MG63 (cell line): ENCODE measurements at places on chromosomes 7 and 10. TPM values are rescaled to one million over a fixed set of nuclear protein-coding genes. Genes with fewer than 3 reads are reported as not detected.
A peak's percentile ranks its signal among the peaks of the same experiment; 100 is the strongest.

FAM25G gene
- total RNA-seq = not detected in 2 replicates

OR2A1 gene
- not detected in 2 replicates for total RNA-seq

BEND7 gene
- total RNA-seq = 3.6 and 4.5 TPM in 2 replicates

DNA sequence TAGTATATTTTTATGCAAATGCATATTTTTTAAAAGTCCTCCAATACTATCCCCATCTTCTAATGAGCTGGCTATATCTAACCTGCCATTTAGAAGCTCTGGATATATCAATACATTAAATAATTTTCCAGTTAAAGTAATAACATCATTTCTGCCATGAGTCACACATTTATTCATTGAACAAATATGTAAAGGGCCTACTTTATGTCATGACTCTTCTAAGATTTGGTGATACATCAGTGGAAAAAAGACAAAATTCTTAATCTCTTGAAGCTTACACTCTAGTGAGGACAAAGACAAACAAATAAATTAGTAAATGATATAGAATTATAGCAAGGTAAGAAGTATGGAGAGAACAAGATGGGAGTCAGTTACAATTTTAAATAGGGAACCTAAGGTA lies 716.8 kb upstream of the LRRTM3 start:
- no peak for DNase-seq

GRCh38 chr7:47647181-47647917 lies 65.4 kb upstream of the TNS3 start:
- no peak for DNase-seq

DNA sequence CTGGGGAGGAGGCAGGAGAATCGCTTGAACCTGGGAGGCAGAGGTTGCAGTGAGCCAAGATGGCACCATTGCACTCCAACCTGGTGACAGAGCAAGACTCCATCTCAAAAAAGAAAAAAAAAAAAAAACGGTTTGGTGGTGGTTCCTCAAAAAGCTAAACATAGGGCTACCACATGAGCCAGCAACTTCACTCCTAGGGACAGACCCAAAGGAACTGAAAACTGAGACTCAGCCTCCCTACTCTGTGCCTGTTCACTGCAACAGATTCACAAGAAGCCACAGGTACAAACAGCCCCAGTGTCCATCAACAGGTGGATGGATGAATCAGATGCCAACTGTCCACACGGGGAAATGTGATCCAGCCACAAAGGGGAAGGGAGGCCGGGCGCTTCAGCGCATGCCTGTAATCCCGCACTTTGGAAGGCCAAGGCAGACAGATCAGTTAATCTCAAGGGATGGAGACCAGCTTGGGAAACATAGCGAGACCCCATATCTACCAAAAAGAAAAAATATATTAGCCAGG lies 79.1 kb upstream of the TNRC18 start:
- no peak for DNase-seq

CACNB2 gene
- total RNA-seq = not detected in 2 replicates

NUTM2D gene
- total RNA-seq = 0.17 and 1.5 TPM in 2 replicates

DNA sequence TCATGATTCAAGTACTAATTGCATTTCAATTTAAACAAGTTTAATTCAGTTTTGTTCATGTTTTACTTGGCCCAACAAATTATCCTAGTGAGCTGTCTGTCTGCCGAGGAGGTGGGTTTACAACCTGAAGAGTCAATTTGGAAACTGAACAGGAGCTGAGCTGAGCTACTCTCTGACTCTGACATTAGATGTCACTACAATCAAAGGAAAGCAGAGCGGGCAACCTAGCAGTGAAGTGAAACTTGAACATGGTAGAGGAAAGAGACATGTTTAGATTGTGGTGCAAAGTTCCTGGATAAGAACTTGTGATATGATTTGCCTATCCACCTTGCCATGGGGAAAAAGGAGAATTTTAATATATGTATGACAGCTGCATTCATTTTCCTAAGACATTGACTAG lies 9.6 kb upstream of the AGR3 start:
- DNase-seq = peak; percentile 11

ADAM12 gene
- 15.3 and 15.8 TPM in 2 replicates for total RNA-seq

OR6V1 gene
- total RNA-seq = not detected in 2 replicates

- no peak for DNase-seq
These were observed 31.2 kb downstream of the ITIH5 start for GRCh38 chr10:7635408-7636125.

COL13A1 gene
- 8.6 and 9.1 TPM in 2 replicates for total RNA-seq

KIFBP gene
- total RNA-seq = 40.4 and 43.5 TPM in 2 replicates

- DNase-seq = no peak
These were observed 2.6 kb downstream of the GJD4 start for GRCh38 chr10:35607475-35608327.

DNA sequence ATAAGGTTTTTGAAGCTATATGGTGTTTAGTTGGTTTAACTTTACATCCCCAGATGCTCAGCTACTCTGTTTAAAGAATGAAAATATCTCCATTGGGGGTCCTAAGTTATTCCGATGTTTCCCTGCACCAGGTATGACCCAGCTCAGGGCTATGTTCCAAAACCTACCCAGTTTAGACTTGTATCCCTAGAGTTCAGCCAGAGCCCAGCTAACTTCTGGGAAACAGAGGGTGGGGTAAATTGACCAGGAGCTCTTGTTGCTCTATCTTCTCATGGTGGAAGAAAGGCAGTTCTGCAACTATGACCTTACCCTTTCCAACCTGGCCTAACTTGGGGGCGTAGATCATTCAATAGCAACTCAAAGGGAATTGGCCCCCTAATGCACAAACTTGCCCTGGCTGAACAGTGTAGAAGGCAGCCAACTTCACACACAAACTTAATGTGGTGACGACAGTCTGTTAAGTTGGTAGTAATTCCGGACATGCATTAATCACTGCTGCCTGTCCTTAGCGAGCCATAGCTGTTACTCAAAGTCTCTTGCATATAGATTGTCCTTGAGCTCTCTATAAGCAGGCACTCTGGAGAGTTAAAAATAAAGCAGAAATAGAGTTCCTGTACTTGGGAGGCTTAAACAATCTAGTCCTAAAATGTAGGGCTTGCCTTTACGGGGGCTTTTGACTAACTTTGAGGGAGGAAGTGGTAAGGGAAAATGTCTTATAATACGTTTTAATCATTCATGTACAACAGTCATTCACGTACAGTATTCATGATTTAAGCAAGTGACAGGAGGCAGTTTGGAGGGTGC lies 5.3 kb upstream of the ZNRF2 start:
- DNase-seq = no peak

- DNase-seq = no peak
These were observed 166.3 kb upstream of the IMMP2L start for GRCh38 chr7:111728635-111728995.

CHCHD3 gene
- total RNA-seq = 94.7 and 130 TPM in 2 replicates

VWDE gene
- total RNA-seq = not detected in 2 replicates

NKX6-2 gene
- not detected in 2 replicates for total RNA-seq

DNA sequence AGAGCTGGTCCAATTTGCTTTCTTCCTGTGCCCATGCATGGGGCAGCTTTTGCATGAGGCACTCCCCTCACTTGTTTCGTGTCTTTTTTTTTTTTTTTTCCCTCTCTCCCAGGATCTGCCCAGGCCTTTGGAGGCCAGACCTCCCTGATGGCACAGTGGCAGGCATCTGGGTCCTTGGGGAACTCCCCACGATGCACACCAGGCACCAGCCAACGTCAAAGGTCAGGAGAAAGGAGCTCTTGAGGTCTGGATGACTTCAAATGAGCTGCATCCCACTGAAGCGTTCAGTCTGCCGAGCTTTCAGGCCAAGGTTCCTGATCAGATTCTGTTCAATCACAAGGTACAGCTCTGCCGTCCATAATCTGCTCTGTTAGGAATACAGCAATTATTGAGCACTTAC lies 97.2 kb upstream of the CARD11 start:
- no peak for DNase-seq

- DNase-seq = no peak
These were observed 23.1 kb downstream of the RCC1L start for GRCh38 chr7:75050501-75050900.

MEIG1 gene
- total RNA-seq = not detected in 2 replicates

- DNase-seq = peak; percentile 9
These were observed 722 bp downstream of the UPF2 start for GRCh38 chr10:12041766-12042408.

DNA sequence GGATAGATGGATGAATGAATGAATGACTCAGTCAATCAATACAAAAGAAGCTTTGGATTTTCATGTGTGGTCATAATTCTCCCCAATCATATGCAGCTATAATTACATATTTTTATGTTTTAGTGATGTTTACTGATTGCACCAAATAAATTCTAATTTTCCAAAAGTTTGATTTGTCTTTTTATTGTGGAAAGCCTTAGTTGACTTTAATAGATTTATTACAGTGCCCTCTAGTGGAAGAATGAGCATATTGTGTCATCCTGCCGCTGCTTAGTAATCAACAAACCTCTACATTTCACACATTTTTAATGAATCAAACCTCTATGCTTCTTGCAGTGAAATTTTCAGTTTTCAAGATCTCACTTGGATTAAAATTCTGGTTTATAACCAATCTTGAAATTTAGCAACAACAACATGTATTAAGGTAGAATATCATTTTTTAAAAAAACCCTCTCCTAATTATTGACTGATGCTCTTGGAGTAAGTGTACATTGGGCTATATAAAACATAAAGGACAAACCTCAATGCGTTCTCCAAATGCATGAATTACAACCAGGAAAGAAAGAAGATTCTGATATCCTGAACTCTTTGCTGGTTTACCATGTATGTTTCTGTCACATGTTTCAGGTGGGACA lies 55.6 kb upstream of the PNLIP start:
- DNase-seq = no peak

THSD7A gene
- not detected in 2 replicates for total RNA-seq

GRCh38 chr7:33700001-33700899 lies 205.1 kb upstream of the BMPER start:
- DNase-seq = no peak

GRID2IP gene
- not detected in 2 replicates for total RNA-seq

- peak; percentile 17 for DNase-seq
These were observed 58.7 kb upstream of the PRPS1L1 start for GRCh38 chr7:18086165-18087025.

DNA sequence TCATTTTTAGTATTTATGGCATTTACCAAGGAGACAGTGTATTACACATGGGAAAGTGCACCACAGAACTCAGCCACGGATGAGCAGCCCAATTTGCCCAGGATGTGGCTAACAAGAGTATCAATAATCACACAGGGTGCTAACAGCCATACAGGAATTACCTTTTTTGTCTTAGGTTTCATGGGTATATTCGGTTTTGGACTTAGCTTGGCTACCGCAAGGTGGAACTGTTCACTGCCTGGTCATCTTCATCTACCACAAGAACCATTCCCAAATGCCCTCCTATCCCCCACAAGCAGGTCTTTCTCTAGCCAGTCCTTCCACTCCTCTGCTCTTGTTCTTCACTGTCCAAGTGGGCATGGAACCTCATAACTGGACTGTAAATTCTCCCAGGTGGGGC lies 6.0 kb downstream of the PDLIM1 start:
- no peak for DNase-seq

DNA sequence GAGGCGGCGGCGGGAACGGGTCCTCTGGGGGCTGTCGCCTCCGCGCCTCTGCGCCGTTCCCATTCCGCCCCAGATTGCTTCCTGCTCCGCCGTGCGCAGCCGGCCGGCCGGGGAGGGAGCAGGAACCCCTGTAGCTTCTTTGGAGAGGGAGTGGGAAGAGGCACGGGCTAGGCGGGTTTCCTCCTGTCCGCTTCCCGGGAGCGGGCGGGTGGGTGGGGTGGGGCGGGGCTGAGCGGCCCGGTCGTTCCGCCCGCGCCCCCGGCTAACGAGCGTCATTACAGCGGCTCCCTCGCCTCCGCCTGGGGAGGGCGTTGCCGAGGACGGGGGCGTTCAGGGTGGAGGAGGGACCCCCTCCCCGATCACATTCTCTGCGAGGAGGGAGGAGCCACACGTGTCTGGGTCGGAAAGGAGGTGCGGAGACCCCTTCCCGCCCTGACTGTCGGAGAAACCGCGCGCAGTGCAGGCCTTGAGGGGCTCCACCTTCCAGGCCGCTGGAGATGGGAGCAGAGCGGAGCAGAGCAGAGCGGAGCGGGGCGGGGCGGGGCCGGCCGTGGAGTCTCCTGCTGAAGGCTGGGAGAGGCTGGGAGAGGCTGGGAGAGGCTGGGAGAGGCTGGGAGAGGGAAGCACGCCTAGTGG lies 39.7 kb downstream of the AGAP3 start:
- DNase-seq = no peak

DNA sequence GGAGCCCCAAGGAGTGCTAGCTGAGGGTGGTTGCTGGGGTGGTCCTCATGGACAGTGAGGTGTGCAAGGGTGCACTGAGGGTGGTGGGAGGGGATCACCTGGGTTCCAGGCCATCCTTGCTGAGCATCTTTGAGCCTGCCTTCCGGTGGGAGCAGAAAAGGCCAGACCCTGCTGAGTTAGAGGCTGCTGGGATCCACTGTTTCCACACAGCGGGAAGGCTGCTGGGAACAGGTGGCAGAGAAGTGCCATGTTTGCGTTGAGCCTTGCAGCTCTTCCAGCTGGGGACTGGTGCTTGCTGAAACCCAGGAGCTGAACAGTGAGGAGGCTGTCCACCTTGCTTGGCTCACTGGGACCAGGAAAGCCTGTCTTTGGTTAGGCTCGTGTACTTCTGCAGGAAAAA lies 34.9 kb downstream of the PRF1 start:
- no peak for DNase-seq

DNA sequence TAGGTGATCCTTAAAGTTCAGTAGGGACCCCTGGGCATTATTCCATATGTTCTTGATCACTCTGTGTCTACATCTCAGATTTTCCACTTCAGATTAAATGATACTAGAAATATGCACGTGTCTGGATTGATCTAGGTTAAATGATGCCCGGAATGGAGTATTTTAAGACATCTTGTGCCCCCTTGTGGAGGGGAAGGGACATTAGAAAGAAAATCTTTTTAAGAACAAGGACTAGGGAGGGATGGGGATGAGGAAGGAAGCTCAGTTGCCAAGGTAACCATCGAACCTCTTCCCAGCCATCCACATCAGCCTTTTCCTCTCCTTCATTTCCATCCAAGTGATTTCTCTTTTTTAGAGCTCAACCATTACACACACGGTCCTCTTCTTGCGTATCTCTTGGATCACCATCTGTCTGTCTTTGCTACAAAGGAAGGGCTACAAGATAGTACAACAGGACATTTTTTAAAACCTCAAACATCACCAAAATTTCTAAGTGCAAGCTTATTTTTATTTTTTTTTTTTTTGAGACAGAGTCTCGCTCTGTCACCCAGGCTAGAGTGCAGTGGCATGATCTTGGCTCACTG lies 40.5 kb downstream of the PRSS2 start:
- no peak for DNase-seq

DNA sequence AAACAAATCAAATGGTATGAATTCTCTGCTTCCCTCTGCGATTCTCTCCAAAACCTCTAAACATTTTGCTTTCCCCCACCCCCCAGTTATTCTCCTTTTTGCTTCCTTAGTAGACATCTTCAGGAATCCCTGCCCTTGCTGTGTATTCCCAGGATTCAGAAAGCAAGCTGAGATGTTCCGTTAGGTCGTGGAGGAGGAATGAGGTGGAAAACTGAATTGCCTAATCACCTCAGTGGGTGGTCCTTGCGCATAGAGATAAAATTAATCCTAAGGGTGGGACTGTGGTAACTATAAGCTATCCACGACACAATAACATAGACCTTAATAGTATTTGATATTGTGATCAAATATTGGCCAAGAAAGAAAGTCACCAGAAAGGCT lies 49.1 kb upstream of the SEMA3C start:
- DNase-seq = no peak

GRCh38 chr10:6070660-6071059 lies 8.5 kb upstream of the IL2RA start:
- no peak for DNase-seq

GRCh38 chr7:159047536-159047935 lies 97.1 kb downstream of the VIPR2 start:
- no peak for DNase-seq

CCDC172 gene
- total RNA-seq = not detected in 2 replicates
